ENCODE measurements at places on chromosomes 3 and 15. TPM values are rescaled to one million over a fixed set of nuclear protein-coding genes. Genes with fewer than 3 reads are reported as not detected.

The IQCH gene
- 4.3 TPM for total RNA-seq

The LMAN1L gene
- total RNA-seq = not detected

The CPN2 gene
- total RNA-seq = not detected

The SLC28A2 gene
- not detected for total RNA-seq

The TGFBR2 gene
- 21.8 TPM for total RNA-seq

The TCTA gene
- 19.8 TPM for total RNA-seq

The GOLGA8J gene
- 0.16 TPM for total RNA-seq

The CPLX3 gene
- not detected for total RNA-seq

The MYL3 gene
- total RNA-seq = not detected

The SLC22A14 gene
- not detected for total RNA-seq

Data from SK-MEL-5 (cell line).